ENCODE measurements at places on chromosomes 7 and 10.

DNA sequence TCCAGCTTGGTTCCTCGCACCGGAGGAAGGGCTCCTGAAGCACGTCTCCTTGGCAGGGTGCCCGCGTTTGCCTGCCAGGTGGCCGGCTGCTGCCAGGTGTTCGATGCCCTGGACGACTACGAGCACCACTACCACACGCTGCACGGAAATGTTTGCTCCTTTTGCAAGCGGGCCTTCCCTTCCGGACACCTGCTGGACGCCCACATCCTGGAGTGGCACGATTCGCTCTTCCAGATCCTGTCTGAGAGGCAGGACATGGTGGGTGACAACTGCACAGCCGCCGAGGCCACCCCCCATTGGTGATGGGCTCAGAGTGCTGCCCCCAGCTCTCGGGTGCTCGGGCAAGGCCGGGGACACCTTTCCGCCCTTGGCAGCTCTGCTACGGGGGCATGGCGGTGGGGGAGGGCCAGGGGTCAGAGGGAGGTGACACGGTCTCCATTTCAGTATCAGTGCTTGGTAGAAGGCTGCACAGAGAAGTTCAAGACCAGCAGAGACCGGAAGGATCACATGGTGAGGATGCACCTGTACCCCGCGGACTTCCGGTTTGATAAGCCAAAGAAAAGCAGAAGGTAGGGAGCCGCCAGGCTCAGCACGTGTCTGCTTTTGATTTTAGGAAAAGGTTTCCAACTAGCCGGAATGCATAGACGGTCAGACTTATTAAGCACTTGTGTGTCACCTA lies 1.1 kb downstream of the ZNF511 start:
- DNase-seq, result no peak

DNA sequence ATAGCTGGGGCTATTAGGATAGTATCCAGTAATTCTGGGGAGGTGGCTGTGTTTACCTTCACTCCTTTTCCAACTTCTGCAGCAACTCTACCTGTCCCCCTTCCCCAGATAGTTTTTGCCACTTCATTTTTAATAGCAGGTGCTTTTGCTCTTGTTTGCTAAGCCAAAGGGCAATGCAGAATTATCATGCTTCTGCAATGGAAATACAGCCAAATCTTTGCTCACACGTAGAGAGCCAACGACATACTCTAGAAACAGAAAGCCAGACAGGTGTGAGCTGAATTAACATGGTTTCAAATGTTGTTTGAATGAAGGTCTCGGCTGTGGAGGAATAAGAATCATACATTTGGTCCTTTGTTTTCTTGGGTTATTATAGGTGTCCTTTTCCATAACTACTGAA lies 14.4 kb downstream of the PLEKHS1 start:
- no peak for DNase-seq

DNA sequence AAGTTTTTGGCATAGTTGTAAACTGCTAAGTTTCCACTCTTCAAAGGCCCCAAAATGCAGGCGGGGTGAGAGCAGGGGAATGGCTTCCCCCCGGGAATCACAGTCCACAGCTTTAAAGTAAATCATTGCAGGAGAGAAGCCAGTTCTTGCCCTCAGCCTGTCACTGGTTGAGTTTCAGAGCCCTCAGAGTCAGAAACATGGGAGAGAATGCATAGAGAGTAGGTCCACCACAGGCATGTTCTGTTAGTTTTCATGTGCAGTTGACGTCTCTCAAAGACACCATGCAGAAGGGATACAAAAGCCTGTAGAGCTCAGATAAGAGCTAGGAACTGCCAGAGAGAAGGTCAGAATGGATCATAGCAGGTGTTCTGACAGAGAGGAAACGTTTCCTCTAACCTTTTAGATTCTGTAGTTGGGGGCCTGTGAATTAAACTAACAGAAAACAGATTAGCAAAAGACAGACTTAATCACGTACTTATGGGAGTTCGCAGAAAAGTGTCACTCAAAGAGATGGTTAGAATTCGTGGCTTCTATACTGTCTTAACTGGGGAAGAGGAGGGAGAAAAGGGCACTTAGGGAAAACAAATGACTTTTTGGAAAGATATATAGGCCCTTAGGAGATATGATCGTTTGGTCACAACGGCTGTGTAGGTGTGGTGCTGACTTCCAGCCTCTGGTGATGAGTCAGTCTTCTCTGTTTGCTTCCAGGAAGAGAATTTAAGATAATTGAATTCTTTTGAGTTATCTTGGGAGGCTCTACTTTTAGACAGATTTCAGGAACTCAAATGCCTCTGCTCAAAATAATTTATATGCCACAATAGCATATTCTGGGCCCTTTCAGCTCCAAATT lies 48.0 kb upstream of the MSRB2 start:
- no peak for DNase-seq

- DNase-seq, result no peak
Measured at GRCh38 chr10:43703286-43703685, 54.6 kb upstream of the ZNF32 start.
